Immature natural killer cell (primary cell): ENCODE measurements at places on chromosomes 7 and 10.

- DNase-seq: no peak
These were observed 572 bp downstream of the AGK start for GRCh38 chr7:141551782-141552181.

GRCh38 chr7:134320201-134320600 is 3.5 kb upstream of the SLC35B4 start:
- no peak for DNase-seq

DNA sequence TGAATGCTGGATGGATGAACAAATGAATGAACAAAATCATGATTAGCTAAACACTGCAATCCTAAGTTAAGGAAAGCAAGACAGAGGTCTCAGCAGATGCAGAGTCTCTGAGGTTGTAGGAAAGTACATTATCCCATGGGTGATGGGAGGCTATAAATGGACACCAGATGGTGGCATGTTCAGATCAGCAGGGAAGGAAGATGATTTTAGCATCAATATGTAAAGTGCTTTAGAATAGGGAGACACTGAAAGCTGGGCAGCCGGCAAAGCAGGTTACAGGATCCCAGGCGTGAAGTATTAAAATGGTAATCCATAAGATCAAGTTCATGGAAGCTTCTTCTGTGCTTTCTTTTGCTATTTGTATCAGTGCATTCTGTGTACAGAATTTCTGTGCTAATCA is 7.9 kb upstream of the RAPGEF5 start:
- no peak for DNase-seq

GRCh38 chr7:96076350-96076707 is 245.6 kb downstream of the SLC25A13 start:
- DNase-seq: no peak

DNA sequence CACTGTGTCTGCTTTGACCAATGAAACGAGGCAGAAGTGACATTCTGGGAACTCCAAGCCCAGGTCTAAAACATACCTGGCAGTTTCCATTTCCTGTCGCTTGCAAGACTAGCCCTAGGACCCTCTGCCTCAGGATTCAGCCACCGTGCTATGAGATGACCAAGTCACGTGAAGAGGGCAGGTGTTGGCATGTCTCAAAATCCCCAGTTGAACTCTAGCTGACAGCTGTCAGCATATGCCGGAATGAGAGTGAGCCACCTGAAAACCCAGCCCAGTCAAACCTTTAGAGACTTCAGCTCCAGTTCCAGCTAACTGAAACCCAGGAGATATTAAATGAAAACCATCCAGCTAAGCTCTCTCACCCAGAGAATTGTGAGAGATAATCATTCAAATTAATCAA is 89.9 kb upstream of the PPP1R3A start:
- DNase-seq: no peak

GRCh38 chr10:75051308-75051707 is 60.1 kb upstream of the SAMD8 start:
- DNase-seq: no peak

DNA sequence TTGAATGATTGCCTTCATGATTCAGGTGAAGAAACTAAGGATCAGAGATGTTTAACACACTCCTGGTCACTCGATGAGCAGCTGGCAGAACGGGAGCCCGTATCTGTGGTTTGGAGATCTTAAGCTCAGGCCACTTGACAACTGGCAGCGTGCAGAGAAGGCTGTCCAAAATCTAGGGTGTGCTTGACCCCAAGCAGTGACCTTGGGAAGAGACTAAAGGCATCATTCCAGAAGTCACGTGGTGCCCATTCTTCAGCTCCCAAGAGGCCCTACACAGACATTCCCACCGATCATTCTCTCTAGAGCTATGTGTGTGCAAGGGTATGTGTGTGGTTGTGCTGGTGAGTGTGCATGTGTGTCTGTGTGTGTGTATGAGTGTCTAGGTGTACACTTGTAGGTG is 493.8 kb downstream of the TCERG1L start:
- no peak for DNase-seq

- DNase-seq: no peak
These were observed 67.7 kb downstream of the HERC4 start for GRCh38 chr10:68007356-68007755.

GRCh38 chr7:71345117-71345884 is 213.4 kb downstream of the GALNT17 start:
- no peak for DNase-seq

- no peak for DNase-seq
These were observed 733.1 kb upstream of the C7orf33 start for GRCh38 chr7:147857152-147858140.

DNA sequence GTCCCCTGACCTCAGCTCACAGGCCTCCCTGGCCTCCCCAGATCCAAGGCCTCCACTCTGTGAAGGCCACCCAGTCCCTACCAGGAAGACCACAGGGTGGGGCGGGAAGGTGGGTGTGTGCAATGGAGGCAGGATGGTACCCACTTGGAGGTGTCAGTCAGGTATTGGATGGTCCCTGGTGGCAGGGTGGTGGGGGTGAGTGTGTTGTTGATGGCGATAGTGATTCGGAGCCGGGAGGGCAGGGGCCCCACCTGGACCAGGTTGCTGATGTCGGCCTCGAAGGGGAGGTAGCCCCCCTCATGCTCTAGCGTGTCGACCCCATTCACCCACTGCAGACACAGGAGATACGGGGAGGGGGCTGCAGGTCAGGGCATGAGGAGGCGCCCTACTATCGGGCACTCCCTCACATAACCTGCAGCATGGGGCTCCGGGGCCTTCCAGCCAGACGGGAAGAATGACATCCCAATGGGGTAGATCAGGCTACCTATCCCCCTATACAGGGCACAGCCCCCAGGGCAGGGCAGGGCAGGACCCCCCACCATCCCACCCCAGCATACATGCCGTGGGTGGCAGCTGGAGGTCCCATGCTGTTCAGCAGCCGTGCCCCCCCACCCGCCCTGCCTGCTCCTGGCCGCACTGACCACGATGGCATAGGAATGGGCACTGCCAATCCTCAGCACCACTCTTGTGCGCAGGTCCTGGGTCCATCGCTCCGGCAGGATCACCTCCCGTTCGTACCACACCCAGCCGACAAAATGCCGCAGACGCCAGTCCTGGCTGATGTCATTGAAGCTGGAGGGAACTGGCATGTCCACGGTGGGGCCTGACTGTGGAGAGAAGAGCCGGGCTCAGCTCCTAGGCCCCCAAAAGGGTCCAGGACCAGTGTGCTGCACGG is 2.2 kb downstream of the GUSB start:
- DNase-seq: no peak

DNA sequence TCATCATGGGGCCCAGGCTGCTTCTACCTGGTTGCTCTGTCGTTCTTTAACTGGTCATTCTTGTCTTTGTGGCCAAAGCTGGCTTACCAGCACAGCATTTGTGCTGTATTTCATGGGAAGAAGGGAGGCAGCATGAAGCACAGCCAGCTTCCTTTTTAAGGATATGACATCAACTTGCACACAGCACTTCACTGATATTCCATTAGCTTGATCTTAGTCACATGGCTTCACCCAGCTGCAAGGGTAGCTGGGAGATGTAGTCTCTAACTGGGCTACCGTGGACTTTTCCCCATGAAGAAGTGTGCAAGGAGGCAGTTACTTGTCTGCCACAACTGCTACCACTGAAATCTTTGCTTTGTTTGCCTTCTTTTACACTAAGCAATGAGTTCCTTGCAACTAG is 525.2 kb downstream of the LRMDA start:
- DNase-seq: no peak

DNA sequence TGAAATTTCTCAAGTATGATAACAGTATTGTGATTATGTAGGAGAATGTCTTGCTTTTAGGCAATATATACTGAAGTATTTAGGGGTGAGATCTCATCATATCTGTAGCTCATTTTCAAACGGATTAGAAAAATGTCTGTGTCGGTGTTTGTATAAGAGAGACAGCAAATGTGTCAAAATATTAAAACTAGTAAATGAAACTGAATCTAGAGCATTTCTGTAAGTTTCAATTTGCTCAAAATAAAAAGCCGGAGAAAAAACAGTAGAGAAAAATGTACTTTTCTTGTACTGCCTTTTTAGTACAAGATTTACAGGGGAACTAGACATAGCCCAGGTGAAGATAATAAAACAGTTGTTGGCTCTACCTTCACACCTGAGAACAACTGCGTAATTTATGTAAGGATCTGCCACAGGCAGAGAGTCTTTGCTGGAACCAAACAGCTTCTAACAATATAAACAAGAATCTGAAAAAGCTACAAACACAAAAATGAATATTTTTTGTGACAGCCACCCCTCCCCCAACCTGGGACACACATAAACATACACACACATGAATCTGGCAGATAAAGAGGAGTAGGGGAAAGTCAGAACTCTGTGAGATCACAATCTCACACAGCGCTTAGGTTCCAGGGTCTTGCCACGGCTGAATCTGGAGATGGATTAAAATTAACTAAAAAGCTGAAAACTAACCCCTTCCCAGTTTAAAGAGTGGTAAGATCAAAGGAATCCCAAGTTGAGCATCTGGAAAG is 153.3 kb downstream of the AVL9 start:
- DNase-seq: no peak

GRCh38 chr7:22712999-22713398 is 14.0 kb upstream of the IL6 start:
- no peak for DNase-seq

GRCh38 chr10:114398587-114399331 is 5.5 kb downstream of the AFAP1L2 start:
- DNase-seq: no peak

- no peak for DNase-seq
These were observed 14.4 kb downstream of the WDFY4 start for GRCh38 chr10:48699011-48699627.

GRCh38 chr10:98357194-98357822 is 57.7 kb downstream of the PYROXD2 start:
- no peak for DNase-seq

- no peak for DNase-seq
These were observed 2.5 kb downstream of the HMX2 start for GRCh38 chr10:123150271-123150985.

- no peak for DNase-seq
These were observed 207.8 kb downstream of the GATA3 start for GRCh38 chr10:8262317-8262716.

GRCh38 chr7:156082048-156083040 is 270.1 kb upstream of the SHH start:
- no peak for DNase-seq

- peak; percentile 56 for DNase-seq
These were observed 55.8 kb downstream of the INPP5A start for GRCh38 chr10:132593389-132593788.

DNA sequence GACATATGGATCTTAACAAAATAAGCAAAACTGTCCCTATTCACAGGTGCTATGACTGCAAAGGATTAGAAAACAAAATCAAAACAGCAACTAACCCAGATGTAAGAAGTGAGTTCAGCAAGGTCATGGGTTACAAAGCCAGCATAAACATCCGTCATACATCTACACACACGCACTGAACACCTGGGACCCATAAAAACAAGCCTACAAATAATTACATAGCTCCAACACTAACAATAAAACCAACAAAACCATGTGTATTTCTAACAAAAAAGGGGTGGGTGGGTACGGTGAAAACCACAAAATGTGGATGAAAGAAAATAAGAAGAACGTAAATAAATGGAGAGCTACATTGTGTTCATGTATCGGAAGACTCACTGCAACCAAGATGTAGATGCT is 256.8 kb downstream of the ELFN1 start:
- no peak for DNase-seq

GRCh38 chr7:19465861-19466260 is 243.0 kb downstream of the POLR1F start:
- no peak for DNase-seq

- DNase-seq: no peak
These were observed 706.7 kb downstream of the PCDH15 start for GRCh38 chr10:54094321-54094720.

GRCh38 chr7:48408731-48409130 is 237.5 kb downstream of the ABCA13 start:
- no peak for DNase-seq

- DNase-seq: no peak
These were observed 95.5 kb downstream of the INPP5A start for GRCh38 chr10:132632851-132633684.

DNA sequence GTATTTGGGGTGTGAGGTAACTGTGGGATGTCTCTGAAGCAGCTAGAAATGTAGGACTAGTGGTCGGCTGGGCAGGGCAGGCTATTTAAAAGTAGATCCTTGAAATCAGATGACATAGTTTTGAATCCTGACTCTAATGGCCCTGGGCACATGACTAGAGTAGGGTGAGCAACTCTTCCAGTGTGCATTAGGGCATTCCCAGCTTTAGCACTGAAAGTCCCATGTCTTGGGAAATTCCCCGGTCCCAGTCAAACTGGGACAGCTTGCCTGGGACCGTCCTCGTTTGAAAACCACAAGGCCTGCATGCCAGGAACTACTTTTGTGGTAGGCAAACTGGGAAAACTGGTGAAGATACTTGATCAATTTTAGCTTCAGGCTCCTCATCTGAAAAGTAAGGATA is 255.3 kb downstream of the PTEN start:
- no peak for DNase-seq

DNA sequence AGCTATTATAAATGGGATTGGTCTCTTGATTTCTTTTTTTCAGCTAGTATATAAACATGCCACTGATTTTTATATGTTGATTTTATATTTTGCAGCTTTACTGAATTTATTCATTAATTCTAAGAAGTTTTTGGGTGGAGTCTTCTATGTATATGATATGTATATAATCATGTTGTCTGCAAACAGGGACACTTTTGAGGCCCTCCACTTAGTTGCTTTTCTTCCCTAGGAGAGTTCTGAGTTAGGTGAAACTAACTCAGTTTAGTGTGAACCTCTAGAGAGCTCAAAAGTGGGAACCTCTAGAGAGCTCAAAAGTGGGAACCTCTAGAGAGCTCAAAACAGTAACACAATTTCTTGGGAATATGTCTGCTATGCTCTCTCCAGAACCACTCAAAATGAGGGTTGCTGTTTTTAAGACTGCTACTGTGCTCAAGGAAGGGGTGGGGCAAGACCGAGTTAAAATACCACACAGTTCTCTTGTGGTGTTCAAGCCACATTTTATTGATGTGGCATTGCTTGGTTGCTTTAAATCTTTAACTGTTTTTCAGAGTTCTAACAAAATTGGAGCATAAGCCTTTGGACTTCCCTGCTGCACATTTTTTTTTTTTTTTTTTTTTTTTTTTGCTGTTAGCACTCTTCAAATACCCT is 13.2 kb downstream of the CCDC7 start:
- peak; percentile 38 for DNase-seq

- no peak for DNase-seq
These were observed 8.6 kb upstream of the ZMIZ2 start for GRCh38 chr7:44740055-44740454.
